ENCODE measurements at places on chromosomes 7 and 10. TPM values are rescaled to one million over a fixed set of nuclear protein-coding genes. Genes with fewer than 3 reads are reported as not detected.

DNA sequence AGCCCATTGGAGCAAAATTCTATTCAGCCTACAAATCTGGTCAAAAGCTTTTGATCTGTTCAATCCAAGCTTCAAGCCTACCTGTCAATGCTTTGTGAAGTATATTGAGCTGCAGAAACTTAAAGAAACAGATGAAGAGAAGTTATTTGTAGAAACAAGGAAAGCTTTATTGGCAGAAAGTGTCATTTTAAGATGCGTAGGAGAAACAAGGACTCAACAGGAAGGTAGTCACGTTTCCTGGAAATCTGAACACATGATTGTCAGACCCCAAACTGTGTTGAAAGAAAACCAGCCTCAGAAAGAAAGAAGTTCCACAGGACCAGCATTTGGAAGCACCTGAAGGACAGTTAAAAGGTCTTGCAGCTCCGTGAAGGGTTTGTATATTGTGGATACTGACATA, 34.8 kb upstream of the PURB start:
- no peak for DNase-seq

GRCh38 chr7:149719912-149720335, 53.5 kb downstream of the ZNF467 start:
- no peak for DNase-seq

GRCh38 chr10:30029872-30030256, 29.5 kb downstream of the JCAD start:
- DNase-seq: no peak

CNNM1 gene
- polyA plus RNA-seq: 2.2 TPM

DNA sequence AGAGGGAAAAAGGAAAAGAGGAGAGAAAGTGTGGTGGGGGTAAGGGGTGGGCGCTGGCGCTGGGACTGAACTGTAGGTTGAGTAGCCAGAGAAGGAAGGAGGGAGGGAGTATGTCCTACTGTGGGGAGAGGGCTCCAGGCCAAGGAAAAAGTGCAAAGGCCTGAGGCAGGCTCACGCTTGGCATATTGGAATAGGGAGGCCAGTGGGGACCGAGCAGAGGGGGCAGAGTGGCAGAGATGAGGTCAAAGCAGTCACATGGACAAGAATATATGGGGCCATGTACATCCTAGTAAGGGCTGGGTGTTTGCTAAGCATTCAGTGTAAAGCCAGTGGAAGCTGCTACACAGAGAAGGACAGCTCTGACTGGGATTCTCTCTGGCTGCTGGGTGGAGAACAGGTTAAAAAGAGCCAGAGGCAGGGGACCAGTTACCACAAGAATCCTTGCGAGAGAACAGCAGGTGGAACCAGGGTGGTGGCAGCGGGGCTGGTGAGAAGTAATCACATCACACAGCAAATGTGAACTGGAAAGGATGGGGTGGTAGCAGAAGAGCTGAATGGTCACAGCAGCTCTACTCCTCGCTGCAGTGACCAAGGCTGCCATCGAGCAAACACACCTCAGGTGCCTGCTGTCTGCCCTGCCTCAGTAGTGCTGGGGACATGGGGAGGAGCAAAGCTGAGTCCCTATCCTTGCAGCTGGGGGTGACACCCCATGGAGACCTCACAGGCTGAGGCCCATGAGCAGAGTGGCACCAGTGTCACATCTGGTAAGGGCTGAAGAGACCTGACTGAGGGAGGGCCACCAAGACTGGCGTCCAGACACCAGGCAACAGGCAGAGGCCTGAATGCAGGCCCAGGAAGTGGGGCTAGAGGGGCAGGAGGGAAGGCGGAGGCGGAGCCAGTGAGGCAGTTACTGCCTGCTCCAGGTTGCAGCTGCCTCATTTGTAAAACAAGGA, 39.5 kb downstream of the FAM53B start:
- no peak for DNase-seq

DNA sequence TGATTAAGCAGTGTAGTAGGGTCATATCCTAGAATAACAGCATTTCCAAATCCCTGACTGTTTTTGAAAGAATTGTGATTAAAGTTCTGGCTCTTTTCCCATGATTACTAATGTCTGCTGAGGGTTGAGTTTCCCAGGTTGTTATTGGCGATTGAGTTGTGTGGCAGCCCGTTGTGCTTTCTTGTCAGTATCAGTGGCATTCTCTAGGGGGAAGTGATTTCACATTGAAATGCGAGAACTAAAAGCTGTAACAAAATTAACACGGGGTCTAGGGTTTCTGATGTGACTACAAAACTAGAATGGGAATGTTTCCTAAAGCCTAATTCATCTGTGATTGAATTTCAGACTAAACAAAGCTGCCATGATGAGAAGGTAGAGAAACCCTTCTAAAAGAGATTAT, 349.4 kb downstream of the EXOC4 start:
- DNase-seq: peak; percentile 13

PPP1R9A gene
- 3.8 TPM for polyA plus RNA-seq

NXPH1 gene
- polyA plus RNA-seq: 5.5 TPM

AOAH gene
- 2.6 TPM for polyA plus RNA-seq

DNA sequence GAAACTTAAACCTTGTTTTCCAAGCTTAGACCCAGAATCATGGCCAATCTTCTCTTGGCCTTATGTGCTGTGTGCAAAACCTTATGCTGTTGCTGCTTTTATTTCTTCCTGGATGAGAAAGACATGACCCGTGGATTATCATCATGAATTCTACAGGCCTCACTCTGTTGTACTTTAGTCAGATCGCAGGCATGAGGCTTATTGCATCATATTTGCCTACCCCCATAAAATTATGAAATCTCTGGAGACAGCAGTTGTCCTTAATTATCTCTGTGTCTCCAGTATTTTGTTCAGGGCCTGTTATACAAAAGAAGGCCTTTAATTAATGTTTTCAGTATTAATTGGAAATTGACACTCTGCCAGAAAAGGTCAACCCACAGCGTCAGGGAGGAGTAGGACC, 71.6 kb downstream of the PLCE1 start:
- no peak for DNase-seq

CDC14C gene
- polyA plus RNA-seq: not detected

- no peak for DNase-seq
These were observed 90.4 kb downstream of the DYNC2I1 start for GRCh38 chr7:158946771-158947170.

DNA sequence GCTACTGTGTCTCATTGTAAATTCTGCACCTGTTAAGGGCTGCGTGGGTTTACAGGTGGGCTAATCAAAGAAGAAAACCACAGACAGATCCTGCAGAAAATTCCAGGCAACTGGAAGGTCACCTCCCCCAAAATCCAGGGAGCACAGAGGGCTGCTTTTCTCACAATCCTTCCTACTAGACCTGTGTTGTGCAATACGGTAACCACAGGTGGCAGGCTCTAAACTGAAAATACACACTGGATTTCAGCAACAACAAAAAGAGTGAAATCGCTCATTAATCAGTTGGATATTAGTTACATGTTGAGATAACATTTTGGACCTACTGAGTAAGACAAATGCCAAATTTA, 83.2 kb downstream of the SLC16A9 start:
- DNase-seq: no peak
